ENCODE measurements at places on chromosomes 2 and 18.
A peak's percentile ranks its signal among the peaks of the same experiment; 100 is the strongest.

GRCh38 chr2:48445091-48445725 lies 84.7 kb upstream of the STON1 start:
- no peak for DNase-seq

DNA sequence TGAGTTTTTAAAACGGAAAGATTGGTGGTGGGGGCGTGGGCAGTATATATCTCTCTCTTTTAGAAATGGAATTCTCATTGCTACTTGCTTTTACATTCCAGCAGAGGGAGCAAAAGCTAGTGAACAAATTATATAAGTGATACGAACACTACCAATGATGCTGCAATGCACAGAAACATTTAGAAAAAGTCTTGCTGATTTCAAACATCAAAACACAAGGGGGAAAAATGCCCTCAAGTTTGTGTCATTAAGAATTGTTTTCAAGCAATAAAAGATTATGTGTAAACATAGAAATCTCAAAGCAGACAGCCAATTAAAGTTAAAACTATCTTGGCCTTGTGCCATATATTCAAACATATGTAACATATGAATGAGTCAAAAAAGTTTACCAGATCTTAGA lies 296.3 kb upstream of the KCNJ3 start:
- no peak for DNase-seq

DNA sequence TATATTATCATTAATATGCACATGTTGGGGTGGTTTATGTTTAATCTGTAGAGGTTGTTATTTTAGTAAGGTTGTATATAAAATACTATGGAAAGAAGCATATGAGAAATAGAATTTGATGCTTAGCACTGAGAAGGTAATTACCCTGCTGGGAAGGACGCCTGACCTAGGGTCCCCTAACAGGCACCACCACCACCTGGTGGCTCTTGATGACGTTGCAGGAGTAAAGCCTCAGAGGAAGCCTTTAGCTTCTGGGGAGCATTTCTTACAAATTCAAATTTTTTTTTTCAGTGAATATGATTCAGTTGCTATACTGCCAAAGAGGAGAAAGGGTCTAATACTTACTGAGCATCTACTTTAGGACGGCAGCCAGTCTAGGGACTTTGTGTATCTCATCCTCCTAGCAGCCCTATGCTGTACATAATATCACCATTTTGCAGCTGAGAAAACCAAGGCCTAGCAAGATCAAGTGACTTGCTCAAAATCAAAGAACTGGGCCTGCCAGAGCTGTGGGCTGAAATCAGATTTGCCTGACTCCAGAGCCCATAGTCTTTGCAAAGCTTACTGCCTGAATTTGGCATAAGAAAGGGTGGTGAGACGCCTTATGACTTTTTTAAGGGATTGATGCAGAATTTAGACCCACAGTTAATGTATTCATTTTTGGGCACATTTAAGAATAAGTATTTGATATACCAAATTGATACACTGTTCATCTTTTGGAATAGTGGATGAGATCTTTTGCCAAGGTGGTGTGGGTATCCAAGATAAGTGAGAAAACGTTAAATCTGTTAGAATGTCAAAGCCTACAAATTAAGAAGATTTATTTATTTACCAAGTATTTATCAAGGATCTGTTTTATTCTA lies 78.8 kb upstream of the GAREM1 start:
- DNase-seq, result peak; percentile 33

- no peak for DNase-seq
These were observed 683 bp downstream of the MBOAT2 start for GRCh38 chr2:9002637-9003365.

- DNase-seq, result no peak
These were observed 36.7 kb downstream of the PRKD3 start for GRCh38 chr2:37287966-37288365.

DNA sequence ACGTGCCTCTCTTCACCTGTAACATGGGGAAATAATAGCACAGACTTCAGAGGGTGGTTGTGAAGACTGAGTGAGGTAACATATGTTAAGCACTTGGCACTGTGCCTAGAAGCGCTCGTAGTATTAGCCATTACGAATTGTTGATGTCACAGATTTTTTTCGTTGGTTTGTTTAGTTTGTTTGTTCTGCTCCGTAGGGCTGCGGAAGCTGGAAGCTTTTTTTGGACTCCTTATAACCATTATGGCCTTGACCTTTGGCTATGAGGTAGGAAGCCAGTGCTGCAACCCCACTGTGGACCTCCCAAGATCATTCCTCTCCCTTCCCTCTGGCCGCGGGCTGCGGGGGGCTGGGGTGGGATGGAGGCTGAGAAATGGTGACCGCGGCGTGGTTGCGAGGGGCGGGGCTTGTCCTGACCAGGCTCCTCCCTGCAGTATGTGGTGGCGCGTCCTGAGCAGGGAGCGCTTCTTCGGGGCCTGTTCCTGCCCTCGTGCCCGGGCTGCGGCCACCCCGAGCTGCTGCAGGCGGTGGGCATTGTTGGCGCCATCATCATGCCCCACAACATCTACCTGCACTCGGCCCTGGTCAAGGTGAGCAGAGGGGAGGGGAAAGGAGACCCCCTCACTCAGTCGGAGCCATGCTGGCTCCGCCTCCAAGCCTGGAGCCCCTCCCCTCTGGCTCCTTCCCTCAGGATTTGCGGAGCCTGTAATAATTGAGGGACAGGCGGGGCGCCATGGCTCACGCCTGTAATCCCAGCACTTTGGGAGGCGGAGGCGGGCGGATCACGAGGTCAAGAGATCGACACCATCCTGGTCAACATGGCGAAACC lies 5.5 kb downstream of the SLC11A1 start:
- peak; percentile 55 for DNase-seq

DNA sequence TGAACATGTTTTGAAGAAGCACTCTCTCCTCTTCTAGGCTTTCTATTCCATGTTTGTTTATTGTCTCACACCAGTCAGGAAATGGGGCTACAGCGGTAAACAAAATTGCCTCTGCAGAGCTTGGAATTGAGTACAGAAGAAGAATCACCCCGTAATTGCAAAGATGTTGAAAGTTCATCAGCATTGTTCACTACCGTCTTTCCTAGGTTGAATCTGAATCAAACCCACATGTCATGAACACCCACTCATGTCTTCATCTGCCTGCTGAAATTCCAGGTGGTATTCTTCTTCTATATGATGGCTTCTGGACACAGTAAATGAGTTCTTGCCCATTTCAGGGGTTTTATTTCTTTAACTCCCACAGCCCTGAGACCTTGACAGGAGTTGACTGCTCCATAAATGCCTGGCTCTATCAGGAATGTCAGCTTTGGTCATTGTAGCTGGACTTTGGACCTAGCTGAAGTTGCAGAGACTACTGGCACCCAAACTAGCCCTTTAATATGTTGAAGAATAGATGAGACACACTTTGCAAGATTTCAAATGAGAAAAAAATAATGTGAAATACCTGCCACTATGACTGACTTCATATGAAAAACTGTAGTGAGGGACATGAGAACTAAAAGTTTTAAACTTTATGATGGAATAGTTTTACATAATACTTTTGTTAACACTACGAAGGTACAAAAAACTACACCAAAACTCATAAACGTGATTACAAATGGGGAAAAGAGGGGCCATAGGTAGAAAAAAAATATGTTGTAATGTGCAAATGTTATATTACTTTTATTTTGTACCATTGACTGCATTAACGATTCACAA lies 1235.3 kb upstream of the ZEB2 start:
- no peak for DNase-seq

- no peak for DNase-seq
These were observed 303.8 kb upstream of the TRIB2 start for GRCh38 chr2:12412898-12413305.

- no peak for DNase-seq
These were observed 9.2 kb upstream of the CD28 start for GRCh38 chr2:203697190-203697589.

DNA sequence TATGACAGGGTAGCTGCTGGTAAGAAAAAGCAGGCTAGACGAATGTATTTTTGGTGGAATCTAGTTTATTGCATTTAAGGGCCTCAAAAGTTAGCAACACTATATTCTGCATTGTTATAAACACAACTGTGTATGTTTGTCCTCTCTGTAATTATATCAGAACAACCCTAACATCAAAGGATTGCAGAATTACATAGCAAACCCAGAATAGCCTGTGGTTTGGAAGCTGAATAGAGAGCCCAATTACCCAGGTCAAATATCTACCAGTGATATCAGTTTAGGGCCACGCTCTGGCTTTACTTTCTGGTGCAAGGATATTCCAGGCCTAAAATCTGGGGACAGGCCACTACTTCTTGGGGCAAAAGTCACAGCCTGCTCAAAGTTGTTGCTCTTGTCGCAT lies 25.1 kb upstream of the MRO start:
- DNase-seq, result no peak

DNA sequence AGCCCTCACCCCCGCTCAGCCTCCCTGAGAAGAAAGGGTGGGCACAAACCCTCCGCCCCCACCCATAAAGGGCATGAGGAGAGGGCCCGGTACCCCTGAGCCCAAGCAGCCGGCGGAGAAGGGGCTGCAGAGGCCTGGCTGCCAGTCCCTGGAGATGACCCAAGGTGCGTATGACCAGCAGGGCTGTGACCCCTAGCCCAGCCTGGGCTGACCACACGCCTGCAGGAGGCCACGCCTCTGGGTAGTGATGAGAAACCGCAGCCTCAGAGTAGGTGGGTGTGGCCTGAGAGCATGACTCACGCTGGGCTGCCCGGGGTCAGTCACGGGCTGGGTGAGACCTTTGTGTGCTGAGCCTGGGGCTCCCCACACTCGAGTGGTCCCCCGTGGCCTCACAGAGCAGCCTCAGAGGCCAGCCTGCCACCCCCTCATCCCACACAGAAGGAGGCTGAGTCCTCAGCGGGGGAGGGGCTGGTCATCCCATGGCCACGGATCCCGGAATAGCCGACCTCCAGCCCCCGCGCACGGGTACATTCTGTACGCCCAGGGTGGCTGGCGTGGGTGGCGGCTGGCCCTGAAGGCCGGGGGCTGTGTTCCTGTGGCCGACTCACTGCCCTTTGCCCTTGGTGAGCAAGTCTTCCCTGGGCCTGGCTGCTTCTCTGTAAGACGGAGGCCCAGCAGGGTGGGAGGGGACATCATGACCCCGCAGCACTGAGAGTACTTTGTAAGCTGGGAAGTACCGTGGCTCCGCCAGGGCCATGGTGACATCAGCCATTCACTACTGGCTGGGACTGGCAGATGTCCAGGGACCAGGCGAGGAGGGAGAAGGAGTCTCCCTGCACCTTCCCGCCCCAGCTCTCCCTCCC lies 110.8 kb upstream of the OTOS start:
- no peak for DNase-seq

DNA sequence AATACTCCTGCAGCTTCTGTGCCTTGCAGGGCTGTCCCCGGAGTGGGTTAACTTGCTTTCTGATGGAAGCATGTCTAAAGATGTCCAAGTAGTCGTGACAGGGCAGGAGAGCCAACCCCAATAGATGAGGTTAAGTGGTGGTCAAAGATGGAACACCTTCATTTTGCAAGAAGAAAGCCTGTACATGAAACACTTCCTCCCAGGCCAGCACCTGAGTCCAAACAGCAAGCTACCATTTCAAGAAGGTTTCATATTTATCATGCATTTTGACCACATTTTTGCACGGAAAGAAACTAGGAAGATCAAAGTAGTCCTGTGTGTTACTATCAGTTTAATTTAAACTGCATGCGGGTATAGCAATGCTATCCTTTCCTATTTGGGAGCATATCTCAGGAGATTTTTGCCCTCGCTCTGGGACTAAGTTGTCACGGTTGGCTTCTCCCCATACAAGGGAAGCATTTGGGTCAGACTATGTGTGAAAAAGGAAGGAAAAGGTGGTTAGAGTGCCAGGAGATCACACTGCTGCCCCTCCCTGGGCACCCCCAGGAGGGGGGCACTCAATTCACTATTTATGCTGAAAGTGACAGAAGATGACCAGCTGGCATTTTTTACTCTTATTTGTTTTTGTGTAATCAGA lies 187.6 kb downstream of the ZNF521 start:
- no peak for DNase-seq

- no peak for DNase-seq
These were observed 188.8 kb downstream of the ZEB2 start for GRCh38 chr2:144330951-144331673.

- no peak for DNase-seq
These were observed 30.6 kb downstream of the ADRA2B start for GRCh38 chr2:96085541-96086355.

DNA sequence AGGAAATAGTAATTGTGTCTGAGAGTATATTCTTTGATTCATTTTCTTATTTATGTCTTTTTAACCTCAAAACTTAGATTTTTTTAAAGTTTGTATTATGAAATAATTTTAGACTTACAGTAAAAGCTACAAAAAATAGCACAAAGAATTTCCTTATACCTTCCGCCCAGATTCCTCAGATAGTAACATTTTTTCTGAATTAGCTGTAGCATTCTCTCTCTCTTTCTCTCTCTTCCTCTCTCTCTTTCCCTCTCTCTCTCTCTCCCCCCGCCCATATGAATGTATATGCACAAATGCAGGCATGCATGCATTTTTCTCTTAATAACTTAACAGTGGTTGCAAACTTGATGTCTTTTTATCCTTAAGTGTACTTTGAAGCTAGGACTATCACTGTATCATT lies 361.1 kb upstream of the NRP2 start:
- DNase-seq, result no peak

- DNase-seq, result no peak
These were observed 40.2 kb upstream of the NEB start for GRCh38 chr2:151774506-151774905.

DNA sequence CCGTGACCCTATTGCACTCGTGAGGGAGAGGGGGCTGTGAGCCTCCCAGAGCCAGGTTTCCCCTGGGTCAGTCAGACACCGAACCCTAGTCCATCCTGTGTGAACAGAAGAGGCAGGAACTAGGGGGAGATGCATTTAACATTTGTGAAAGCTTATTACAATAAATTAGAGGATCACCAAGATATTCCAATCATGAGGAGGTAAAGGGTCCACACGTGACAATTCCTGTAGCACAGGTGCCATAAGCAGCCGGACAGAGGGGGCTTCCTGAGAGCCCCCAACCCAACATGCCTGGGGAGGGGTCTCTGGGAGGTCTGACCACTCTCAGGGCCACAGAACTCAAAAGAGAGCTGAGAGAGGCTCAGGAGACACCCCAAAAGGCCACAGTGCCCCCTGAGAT lies 93.3 kb downstream of the KCNF1 start:
- no peak for DNase-seq

DNA sequence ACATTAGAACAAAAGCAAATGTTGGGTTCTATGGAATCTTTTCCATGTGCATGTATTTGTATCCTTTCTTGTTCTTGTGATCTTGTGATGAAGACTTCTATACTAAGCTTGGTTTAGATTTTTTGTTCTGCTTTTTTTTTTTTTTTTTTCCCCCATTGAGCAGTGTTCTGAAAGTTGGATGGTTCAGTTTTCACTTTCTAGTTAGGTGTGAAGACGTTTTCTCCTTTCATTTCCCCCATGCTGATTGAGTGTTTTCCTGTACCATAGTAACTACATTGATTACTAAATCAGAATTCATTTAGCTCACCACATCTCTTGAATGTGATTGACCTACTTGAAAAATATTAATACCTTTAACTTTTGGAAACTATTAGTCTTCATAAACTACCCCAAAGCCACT lies 34.1 kb downstream of the NOP58 start:
- DNase-seq, result no peak

- DNase-seq, result no peak
These were observed 535.5 kb upstream of the ID2 start for GRCh38 chr2:8146132-8147005.
